ENCODE measurements at places on chromosomes 6 and 20. TPM values are rescaled to one million over a fixed set of nuclear protein-coding genes. Genes with fewer than 3 reads are reported as not detected.

DNA sequence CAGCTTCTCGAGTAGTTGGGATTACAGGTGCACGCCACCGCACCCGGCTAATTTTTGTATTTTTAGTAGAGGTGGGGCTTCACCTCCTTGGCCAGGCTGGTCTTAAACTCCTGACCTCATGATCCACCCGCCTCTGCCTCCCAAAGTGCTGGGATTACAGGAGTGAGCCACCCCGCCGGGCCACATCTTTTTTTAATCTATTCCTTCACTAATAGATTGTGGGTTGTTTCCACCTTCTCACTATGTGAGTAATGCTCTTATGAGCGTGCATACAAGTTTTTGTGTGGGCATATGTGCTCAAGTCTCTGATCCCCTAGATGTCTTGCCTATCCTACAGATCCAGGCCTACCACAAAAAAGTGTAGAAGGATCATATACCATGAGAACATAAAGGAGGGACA is 30.7 kb downstream of the CARMIL1 start:
- no peak for DNase-seq

- no peak for DNase-seq
These were observed 312.3 kb downstream of the KIF16B start for GRCh38 chr20:16260911-16261310.

- no peak for DNase-seq
These were observed at the start of gene LKAAEAR1 for GRCh38 chr20:64083804-64084684. LKAAEAR1 (minus strand) TSS chr20:64084398; CDS start chr20:64084219, 179 bp downstream.

- no peak for DNase-seq
These were observed 85.6 kb downstream of the RNASET2 start for GRCh38 chr6:166870602-166871208.

- no peak for DNase-seq
These were observed 51.1 kb downstream of the CDH26 start for GRCh38 chr20:60009318-60009717.

DNA sequence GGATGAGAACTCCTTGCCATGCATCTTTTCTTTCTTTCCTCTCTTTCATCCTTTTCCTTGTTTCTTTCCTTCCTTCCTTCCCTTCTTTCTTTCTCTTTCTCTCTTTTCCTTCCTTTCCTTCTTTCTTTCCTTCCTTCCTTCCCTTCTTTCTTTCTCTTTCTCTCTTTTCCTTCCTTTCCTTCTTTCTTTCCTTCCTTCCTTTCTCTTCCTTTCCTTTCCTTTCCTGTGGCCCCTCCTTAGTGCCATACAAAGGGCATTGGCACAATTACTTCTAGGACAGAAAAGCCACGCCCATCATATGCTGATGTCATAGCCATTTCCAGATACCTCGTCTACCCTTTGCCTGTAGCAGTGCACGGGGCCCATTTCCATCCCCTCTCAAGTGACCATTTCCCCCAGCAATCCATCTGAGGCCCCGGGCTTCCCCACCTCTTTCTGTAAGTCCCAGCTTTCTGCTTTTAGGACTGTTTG is 2.2 kb upstream of the CENPB start:
- DNase-seq: no peak

- DNase-seq: no peak
These were observed 32.8 kb upstream of the SIRPB2 start for GRCh38 chr20:1524004-1524403.

- DNase-seq: no peak
These were observed 39.6 kb downstream of the PLCG1 start for GRCh38 chr20:41176711-41177552.

The PDE10A gene
- polyA plus RNA-seq: 24.4 TPM

- no peak for DNase-seq
These were observed 3.0 kb upstream of the OTOR start for GRCh38 chr20:16745204-16745603.

GRCh38 chr6:167700199-167700598 is 126.5 kb upstream of the AFDN start:
- DNase-seq: no peak

DNA sequence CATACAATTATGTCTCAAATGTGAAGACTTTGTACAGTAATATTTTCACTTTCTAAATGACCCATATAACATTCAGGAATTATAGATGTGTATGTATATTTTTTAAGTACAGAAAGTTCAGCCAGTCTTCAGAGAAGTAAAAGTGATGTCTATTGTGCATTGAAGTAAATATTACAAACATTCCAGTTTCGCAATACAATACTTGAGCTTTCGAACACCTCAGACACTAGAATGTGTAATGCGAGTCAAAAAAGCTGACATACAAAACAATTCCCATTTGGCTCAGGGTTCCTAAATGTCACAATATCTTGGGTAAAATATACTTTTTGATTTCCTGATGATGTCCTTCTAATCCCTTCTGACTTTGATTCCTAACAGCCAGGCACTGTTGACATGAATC is 101.4 kb downstream of the ZNF217 start:
- DNase-seq: no peak

DNA sequence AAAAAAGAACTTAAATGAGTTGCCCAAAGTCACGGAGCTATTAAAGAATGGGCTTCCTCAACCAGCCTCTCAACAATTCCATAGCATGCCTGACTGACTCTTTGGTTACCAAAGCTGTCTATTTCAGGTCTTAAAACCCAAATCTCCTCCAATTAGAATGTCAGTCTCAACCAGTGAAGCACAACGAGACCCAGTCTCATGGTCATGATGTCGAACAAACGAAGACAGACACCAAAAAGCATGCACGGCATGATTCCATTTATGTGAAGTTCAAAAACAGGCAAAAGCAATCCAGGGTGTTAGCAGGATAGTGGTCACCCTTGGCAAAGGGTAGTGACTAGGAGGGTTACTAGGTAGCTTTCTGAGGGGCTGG is 16.3 kb upstream of the PTPN1 start:
- no peak for DNase-seq

- DNase-seq: no peak
These were observed 614.2 kb upstream of the CITED2 start for GRCh38 chr6:139988685-139989084.

- no peak for DNase-seq
These were observed 696.7 kb downstream of the PTPRT start for GRCh38 chr20:42493001-42493400.

- no peak for DNase-seq
These were observed 39.6 kb upstream of the STX16 start for GRCh38 chr20:58611236-58612030.

DNA sequence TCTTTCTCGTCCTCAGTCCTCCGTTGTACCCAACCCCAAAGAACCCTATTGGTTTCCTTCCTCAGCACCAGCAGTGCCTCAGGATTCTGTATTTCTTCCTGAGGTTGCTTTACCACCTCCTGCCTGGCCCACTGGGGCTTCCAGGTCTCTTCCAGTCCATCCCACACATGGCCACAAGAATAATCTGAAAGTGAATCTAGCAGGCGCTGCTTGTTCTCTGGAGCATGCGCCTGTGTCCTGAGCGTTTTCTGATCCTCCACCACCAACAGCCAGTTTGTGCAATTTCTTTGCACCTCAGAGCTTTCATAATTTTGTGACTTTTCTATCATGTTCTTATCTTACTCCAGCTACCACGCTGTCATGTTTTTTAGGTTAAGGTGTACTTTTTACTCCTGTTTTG is 11.6 kb upstream of the HSP90AB1 start:
- DNase-seq: no peak

The ANKRD66 gene
- polyA plus RNA-seq: not detected

DNA sequence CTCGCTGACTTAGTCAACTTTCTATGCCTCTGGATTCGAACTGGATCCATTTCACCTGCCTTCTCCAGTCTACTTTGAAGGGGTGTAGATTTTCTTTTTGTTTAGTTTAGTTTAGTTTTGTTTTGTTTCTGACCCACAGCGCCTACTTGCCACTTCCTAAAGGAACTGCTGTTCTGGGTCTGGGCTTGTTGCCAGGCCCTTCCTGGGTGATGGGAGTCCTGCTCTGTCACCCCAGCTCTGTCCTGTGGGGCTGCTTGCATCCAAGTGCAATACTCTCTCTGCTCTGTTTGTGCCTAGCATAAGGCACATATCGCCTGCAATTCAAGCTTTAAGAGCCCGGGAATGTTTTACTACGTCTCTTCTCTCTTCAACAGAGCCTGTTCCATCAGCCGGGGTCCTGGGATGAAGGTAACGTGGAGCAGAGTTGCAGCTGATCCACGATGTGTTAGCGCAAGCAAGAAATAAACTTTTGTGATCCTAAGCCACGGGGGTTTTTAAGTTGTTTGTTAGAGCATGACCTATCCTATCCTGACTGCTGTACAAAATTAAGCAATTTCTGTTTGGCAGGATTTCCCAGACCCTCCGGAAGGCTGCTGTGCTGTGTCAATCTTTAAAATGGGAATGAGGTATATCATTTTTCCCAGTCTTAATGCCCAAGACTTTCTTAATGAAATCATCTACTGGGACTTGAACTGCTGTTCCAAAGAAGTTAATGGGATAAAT is 30.9 kb upstream of the TAGAP start:
- DNase-seq: no peak

The ZC2HC1B gene
- polyA plus RNA-seq: not detected

The KHDC3L gene
- polyA plus RNA-seq: not detected

The CNR1 gene
- polyA plus RNA-seq: 1.5 TPM

The BANF2 gene
- polyA plus RNA-seq: 0.38 TPM

The DEFB119 gene
- polyA plus RNA-seq: not detected

The FAM217A gene
- 3.9 TPM for polyA plus RNA-seq

GRCh38 chr6:4287811-4288244 is 152.5 kb upstream of the ECI2 start:
- no peak for DNase-seq

DNA sequence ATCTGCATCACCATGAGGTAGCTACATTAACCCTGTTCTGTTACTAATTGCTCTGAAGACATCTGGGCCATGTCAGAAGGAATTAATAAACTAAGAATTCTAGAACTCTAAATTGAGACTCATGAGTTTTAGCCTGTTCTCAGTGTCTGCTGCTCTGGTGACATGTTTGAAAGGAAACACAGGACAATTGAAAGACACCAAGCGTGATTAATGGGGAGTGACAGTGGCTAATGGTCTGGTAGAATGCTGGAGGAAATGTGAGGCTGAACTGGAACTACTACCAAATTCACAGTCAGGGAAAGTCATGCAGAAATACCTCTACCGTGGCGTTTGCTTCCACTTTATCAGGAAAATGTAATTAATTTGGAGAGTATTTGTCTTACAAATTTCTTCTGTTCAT is 140.0 kb downstream of the TBC1D7 start:
- peak; percentile 58 for DNase-seq

GRCh38 chr20:54843865-54844264 is 368.5 kb downstream of the DOK5 start:
- DNase-seq: no peak

GRCh38 chr20:438571-439469 is 23.5 kb downstream of the TBC1D20 start:
- DNase-seq: no peak

DNA sequence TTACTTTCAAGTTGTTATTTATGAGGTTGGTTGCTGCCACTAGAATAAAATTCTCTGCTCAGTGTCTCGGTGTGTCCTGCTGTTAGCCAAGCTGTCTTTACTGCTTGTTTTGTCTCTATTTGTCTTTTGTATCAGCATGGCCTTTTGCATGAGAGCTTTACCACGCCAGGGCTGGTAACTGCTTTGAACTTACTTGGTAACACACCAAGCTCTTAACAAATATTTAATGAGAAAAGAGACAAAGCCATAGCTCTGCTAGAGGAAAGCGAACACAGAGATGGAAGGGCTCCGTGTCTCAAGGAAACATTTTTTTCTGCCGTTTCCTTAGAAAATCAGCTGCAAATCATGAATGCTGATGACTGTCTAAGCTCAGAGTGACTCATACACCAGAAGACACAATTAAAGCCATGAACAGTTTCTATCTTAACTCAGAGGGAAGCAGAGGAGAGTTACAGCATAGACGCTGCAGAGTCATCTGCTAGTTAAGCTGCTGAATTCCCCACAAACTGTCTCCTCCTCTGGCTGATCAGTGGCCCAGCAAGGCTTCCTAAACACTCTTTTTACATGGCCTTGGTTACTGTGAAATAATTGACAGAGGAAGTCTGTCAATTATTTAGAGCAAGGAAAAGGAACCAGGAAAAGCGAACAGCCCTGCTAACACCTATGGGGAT is 44.8 kb downstream of the AGPAT4 start:
- DNase-seq: no peak

DNA sequence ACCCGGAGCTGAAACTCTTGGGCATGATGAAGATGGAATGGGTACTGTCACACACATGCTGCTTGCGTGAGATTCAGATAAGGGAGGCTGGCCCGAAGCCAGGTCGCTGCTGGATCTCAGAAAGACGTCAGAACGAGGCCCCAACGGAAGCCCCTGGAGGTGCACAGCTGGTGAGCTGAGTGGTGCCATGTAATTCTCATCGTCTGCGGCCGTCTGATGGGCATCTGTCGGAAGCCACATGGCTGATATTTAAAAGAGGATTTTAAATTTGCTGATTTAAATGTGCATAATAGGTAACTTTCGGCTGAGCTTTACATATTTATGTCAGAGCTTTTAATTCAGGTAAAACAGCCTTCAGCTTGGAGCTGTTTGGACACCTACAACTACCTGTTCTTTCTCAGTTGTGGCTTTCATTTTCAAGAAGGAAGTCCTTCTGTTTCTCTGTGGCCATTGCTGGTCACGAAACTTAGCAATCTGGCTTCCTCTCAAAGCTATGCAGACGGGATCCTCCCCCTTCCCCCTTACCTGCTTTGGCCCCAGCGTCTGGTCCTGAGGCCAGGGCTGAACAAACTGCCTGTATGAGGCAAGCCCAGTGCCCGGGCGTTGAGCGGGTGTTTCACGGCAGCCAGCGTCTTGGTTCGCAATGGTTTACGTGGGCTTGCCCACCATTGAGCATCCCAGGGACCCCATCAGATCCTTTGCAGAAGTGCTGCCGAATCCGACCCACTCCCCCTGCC is 9.2 kb downstream of the SLCO4A1 start:
- DNase-seq: no peak

GRCh38 chr6:138044458-138044857 is 62.8 kb downstream of the PERP start:
- no peak for DNase-seq

The OOEP gene
- polyA plus RNA-seq: not detected

The TMEM181 gene
- 25.5 TPM for polyA plus RNA-seq

DNA sequence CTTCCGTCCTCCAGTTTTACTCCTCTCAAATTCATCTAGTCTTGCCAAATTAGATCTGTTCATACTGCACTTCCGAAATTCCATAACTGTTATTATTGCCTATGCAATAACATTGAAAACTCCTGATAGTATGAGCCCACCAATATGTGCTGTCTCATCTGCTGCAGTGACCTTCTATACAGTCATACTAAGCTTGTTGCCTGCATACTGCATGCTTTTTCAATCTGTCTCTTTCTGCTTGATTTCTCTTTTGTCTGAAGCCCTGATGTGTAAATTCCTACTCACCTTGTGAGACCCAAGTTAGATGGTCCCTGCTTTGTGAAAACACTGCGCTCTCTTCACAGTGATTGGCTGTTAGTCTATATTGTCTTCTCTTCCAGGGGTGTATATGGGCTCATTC is 1.1 kb downstream of the TBP start:
- DNase-seq: no peak

GRCh38 chr6:20202324-20202658 is 10.0 kb downstream of the MBOAT1 start:
- no peak for DNase-seq

GRCh38 chr6:130717657-130718056 is 109.5 kb upstream of the SMLR1 start:
- no peak for DNase-seq

The FAM217B gene
- polyA plus RNA-seq: 25.6 TPM
